Stimulated activated CD4-positive, alpha-beta T cell treated with anti-CD3 and anti-CD28 coated beads, Interleukin-1b, Interleukin-23, amount 100 ng/mL, for 1 hour (primary cell): ENCODE measurements at places on chromosomes 1 and 21.

- DNase-seq, result no peak
Measured at GRCh38 chr1:12475101-12475500, 142.9 kb downstream of the DHRS3 start.

DNA sequence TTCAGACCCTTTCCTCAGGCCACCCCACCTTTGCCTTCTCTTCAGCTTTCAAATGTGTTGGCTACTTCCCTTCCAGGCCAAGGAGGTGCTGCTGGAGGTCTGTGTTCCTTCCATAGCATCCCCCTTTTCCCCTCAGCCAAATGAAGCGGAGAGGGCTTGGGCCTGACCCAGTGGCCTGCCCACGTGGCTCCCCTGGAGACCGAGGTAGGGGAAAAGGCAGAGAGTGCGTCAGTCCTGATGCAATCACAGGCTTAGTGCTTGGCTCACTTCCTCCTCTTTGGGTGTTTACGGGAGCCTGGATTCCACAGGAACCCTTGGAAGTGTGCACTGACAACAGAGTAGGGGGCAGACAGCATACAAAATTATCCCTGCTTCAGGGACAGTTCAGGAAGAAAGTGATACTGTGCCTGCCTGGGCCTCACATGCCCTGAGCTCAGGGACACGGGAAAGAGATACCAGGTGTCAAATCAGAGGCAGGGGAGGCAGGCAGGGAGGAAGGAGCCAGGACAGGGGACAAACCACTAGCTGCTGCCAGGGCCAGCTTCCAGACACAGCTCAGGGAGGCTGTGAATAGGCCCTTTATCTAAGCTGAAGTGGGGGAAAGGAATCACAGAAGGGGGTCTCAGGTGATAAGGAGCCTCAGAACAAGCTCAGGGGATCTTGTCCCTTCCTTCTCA is 16.6 kb upstream of the PTP4A2 start:
- no peak for DNase-seq

GRCh38 chr1:25743164-25744139 is 56.5 kb upstream of the SELENON start:
- DNase-seq, result no peak

DNA sequence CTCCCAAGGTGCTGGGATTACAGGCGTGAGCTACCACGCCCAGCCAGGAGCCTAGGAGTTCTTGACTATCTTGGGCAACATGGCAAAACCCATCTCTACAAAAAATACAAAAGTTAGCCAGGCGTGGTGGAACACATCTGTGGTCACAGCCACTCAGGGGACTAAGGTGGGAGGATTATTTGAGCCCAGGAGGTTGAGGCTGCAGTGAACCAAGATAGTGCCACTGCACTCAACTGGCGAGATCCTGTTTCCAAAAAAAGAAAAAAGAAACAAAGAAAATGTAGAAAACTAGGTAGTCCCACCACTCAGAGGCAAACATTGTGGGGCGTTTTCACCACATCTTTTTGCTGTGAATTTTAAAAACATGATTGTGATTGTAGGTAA is 141.3 kb downstream of the ZZZ3 start:
- DNase-seq, result no peak

DNA sequence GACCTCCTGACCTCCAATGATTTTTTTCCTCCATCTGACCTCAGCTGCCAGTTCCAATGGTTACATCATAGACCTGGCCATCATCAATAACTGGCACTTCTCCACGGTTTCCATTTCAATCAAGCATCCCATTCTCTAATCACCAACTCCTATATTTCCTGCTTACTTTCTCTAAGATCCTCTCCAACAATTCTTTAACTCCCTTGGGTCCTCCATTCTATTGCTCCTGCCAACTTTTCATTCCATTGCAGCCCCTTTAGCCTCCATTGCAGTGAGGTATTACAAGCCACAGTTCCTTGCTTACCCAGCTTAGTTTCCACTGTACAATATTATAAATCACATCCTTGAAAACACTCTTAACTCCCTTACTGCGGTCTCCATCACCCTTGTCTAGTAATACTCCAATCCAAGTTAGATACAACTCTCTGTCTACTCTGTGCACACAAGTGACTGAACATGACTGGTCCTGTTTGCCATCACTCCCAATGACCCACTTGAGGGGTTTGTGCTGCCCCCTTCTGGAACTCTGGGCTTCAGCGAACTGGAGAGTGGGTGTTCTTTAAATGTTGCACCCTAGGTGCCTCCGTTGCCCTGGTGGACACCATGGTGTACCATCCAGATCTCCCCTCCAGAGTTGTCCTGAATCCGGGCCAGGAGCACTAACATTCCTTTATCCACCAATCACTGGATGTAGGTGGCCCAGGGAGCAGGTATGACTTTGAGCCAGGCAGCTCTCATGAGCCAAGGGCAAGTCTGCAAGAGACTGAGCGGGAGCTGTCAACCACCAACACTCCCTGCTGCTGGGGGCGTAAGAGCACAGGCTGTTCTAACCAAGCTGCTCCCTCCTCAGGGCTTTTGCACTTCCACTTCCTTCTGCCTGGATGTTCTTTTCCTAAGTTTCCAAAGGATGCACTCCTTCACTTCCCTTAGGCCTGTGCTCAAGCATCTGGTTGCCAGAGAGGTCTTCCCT is 3.7 kb upstream of the FNDC7 start:
- DNase-seq, result no peak

- no peak for DNase-seq
Measured at GRCh38 chr1:178694923-178695525, 30.0 kb upstream of the RALGPS2 start.

DNA sequence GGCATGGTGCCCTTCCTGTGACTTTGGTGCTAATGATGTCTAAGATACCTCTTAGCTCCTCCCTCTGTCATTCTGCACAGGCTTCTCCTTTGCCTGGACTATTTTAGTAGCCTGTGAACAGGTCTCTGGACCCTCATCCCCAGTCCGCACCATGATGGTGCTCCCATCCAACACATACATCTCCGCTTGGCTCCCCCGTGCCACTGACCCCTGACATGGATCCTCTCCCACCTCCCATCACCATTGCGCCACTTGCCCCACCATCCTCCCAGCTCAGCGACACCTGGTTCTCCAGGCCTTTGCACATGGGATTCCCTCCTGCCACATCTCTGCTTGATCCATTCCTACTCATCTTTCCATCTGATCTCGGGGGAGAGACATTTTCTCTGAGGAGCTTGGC is 33.9 kb downstream of the RUNX3 start:
- DNase-seq, result no peak

DNA sequence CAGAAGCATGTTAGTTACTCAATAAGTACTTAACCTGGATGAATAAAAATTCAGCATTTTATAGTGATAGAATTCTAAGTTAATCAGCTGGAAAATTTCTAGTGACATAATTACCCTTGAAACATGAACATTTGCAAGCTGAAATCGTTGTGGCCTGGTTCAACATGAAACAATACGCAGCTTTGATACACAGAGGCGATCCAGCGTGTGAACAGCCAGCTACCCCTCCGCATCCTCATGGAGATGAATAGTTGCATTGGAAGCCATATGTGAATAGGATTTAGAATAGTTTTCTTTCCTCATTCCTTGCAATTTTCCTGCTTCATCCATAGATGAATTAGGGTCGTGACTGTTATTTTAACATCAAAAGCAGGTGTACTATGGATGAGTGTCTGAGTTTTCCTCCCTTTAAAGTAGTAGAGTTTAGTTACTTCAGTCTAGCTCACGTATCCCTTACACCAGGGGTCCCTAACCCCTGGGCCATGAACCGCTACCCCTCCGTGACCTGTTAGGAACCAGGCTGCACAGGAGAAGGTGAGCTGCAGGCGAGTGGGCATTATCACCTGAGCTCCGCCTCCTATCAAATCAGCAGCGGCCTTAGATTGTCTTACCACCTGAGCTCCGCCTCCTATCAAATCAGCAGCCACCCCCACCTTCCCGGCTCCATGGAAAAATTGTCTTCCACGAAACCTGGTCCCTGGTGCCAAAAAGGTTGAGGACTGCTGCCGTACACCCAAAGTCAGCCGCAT is 6.2 kb upstream of the TARBP1 start:
- DNase-seq, result no peak

- no peak for DNase-seq
Measured at GRCh38 chr1:37657620-37658412, 23.1 kb upstream of the RSPO1 start.

DNA sequence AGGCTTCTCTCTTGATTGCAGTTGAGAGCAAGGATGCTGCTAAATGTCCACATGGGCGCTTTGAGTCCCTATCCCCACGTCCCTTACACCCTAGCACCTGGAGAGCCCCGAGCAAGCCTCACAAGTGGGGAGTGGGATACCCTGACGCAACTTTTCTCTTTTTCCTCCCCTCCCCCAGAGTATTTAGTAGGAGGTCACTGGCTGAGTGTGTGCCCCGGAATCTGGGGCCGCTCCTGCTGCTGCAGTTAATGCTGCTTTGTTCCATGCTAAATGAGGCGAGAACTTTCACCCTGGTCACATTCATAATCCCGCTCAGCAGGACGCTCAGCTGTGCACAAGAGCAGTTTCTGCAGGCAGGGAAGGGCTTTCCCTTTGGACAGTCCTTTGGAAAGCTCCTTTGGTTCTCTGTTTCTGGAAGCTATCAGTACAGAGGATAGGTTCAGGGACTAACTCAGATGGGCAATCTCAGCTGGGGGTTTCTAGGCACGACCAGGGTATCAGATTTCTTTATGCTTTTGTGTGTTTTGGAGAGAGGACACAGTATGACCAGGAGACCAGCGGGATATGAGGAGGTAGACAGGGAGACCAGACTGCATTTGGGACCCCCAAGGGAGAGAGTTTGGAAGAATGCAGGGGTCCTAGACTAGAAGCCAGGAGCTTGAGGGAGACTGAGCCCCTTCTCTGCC is 75.9 kb downstream of the NOS1AP start:
- no peak for DNase-seq

GRCh38 chr1:169529068-169529642 is 43.4 kb upstream of the SLC19A2 start:
- DNase-seq, result no peak

DNA sequence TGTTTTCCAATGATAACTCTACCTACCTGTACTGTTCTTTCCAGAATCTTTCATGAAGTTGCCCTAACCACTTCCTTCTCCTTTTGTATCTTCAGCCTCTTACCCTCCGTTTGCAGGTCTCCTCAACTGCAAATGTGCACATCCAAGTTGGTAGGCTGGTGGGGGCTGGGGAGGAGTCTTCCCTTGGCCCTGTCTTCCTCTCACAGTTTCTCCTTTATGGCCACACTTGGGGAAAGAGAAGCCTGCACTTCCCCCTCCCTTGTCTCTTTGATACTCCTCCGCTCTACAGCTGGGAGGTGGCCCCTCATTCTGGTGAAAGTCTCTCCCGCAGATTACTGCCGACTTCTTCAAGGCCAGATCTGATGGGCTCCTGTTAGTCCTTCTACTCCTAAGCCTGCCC is 26.9 kb upstream of the GPR88 start:
- DNase-seq, result no peak

DNA sequence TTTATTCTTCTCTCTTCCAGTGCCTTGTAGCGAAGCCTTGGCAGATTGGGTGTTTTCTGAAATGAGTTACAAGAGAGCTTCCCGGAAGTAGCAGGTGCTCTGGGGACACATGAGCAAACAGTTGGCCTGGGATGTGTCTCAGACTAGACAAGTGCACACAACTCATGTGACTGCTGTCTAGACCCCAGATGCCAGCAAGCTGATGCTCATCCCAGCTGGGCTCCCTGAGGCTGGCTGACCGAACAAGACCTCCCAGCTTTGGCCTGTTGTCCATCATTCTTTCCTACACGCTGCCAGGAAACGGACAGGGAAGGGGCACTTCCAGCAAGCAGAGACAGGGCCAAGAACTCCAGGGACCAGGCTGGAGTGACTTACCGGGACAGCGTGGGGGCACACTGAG is 18.7 kb upstream of the CSF1 start:
- DNase-seq, result no peak

DNA sequence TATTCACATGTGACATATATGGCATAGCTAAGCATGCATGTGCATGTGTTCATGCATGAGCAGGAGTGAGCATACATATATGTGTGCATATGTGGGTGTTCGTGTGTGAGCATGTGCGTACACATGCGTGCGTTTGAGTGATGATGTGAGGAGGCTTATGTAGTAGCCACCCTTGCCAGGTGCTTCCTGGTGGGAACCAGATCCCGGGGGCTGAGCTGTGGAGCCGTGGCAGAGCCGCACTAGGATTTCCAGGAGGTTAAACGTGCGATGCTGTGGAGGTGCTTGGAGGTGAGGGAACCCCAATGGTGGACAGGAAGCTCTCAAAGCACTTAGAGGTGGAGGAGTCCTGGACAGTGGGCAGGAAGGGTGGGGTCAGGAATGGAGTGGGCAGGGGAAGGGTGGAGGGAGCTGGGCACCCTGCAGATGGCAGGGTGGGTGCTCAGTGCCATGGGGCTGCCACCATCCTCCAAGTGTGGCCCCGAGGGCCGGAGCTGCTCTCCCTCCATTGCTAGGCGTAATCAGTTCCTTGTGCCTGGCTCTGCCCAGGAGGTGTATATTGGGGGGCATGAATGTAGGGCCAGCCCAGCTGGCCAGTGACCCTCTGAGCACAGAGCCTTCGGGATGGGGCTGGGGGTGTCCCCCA is 48.5 kb downstream of the COL18A1 start:
- DNase-seq, result no peak

DNA sequence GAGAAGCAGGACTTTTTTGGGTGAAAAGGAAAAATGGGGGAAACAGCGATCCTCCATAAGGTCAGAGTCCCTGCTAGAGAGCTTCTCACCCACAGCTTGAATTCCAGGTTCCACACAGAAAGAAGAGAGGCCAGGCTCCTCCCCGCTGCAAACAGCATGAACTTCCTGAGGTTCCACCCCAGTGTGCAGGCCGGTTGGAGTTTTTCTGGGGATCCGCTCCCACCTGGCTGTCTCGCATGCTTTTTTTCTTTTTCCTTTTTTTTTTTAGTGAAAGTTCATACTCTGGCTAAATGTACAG is 595.1 kb upstream of the ZP4 start:
- no peak for DNase-seq

GRCh38 chr1:220943319-220943996 is 64.2 kb downstream of the HLX start:
- no peak for DNase-seq

DNA sequence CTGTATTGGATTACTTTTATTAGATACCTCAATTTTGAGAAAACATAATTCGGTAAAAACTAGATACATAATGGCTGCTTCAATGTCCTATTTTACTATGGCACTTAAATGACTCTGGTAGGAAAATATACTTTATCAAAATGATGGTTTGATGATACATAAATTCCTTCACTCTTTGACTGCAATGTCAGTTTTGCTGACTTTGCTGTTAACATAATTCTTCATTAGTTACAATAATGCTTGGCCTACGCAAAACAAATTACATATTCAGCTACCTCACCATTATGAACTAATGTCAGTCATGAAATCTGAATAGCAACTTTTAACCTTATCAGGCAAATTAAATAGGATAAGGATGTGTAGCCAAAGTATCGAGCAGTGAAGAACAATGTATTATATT is 1364.7 kb downstream of the KCNT2 start:
- DNase-seq, result no peak

DNA sequence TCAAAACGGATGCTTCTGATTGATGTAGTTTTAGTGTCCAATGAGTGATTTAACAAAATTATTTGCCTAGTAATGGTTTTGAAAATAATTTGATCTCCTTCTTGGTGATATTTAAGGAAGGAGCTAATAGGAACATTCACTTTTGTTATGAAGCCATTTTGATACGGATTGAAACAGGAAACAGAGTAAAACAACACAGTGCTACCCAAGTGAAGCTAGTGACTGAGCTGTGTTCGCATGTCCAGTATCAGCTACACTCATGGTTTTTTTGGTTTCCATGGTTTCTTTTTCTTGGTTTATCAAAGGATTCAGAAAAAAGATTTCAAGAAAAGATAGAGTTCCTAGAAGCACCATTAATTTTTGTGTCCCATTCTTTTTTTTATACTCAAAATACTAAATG is 40.1 kb upstream of the PLEKHO1 start:
- no peak for DNase-seq
